ENCODE measurements at places on chromosomes 13 and 19. TPM values are rescaled to one million over a fixed set of nuclear protein-coding genes. Genes with fewer than 3 reads are reported as not detected.

CEACAM19 gene
- 9.1 TPM for total RNA-seq

SYNE4 gene
- total RNA-seq = 0.72 TPM

PGLYRP2 gene
- 0.06 TPM for total RNA-seq

ATCAY gene
- total RNA-seq = 0.12 TPM

Measured in A549 treated with RU486 at 1 μM for 4 hours (cell line).